Fibroblast of the aortic adventitia (primary cell): ENCODE measurements at places on chromosomes 7 and 10.

DNA sequence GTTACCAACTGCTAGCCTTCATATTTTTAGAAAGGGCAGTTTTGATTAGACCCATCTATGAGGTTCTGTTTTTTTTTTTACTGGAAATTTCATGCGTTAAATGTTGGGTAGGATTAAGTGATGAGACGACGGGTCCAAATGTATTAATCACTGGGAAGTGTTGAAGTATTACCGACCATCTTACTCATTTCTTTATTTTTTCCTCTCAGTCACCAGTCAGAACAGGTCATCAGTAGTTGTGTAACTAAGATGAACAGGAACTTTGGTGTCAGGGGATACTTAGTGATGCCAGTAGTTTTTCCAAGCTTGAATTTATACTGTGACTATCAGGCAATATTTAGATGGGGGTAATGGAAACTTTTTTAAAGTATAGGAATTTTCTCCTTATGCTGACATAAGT lies 14.2 kb downstream of the TFAM start:
- peak; percentile 13 for DNase-seq

DNA sequence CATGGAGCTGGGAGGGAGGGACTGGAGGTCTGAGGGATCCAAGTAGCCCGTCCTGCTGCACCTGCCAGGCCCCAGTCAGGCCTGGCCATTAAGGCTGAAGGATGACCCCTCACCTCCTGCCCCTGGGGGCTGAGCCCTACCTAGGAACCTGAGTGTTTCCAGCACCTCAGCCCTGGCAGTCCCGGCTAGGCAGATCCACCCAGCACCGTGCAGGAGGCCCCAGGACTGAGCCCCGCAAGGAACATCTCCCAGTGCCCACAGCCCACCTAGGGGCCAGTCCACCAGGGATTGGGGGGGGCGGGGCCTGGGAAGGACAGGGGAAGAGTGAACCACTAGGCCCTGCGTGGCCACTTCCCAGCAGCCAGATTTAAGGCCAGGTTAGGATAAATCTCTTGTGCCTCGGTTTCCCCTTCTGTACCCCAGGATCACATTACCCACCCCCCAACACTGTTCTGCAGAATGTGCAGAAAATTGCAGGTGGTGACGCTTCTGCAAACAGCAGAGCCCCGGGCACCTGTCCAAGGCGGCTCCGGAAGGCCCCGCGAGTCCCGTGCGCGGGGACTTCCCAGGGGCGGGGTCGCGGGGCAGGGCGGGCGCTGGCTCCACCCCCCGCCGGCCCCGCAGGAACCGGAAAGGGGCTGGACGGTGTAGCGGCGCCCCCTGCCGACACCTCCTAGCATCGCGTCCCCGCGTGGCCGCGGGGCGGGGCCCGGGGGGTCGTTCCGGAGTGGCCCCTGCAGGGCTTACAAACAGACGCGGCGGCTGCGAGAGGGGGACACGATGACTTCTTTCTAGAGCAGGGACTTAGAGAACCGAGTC lies 55.9 kb downstream of the PWWP2B start:
- DNase-seq = peak; percentile 62

GRCh38 chr10:18334116-18334867 lies 194.1 kb downstream of the CACNB2 start:
- peak; percentile 44 for DNase-seq

- DNase-seq = no peak
Observed at GRCh38 chr7:118492466-118492865, 268.0 kb downstream of the ANKRD7 start.

DNA sequence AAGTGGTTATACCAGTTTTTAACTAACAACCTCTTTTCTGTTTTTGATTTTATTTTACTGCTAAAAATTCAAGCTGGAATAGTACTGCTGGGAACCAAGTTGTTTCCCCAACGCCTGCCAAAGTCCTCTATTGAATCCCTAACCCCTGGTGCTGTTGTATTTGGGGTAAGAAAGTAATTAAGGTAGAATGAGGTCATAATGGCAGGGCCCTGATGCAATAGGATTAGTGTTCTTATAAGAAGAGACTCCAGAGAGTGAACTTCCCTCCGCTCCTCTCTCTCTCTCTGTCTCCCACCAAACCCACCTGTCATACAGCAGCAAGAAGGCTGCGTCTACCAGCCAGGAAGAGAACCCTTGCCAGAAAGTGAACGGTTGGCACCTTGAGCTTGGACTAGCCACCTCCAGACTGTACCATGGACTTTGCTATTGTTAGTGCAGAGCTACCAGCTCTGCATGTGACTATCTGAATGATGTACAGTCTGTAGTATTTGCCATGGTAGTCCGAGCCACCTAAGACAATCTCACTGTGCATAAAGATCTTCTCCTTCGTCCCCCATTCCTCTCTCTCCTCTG lies 86.5 kb upstream of the KLF6 start:
- DNase-seq = no peak

- no peak for DNase-seq
Observed at GRCh38 chr7:131538813-131539179, 17.6 kb downstream of the PODXL start.

GRCh38 chr10:113331961-113332360 lies 220.9 kb upstream of the HABP2 start:
- DNase-seq = no peak

- DNase-seq = no peak
Observed at GRCh38 chr10:117462816-117463544, 79.6 kb upstream of the EMX2 start.

- no peak for DNase-seq
Observed at GRCh38 chr7:142862351-142862750, 7.5 kb downstream of the EPHB6 start.

GRCh38 chr10:30379983-30380382 lies 30.9 kb upstream of the MTPAP start:
- DNase-seq = no peak

DNA sequence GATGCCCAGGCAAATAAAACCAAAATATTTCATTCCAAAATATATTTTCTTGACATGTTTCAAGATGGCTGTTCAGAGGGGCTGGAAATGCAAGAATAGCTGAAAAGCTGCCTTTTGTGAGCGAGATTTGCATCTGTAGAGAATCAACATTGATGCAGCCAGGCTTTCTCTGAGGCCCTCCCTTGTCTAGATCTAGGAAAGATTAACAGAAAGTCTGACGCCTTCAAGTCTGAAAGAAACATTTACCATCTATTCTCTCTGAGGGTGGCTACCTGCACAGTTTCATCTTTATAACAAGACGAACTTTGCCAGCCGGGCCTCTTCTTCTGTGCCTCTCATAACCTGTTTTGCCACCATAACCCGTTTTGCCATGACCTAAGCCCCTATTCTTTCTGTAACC lies 170.2 kb downstream of the AKR1D1 start:
- no peak for DNase-seq

- DNase-seq = peak; percentile 0
Observed at GRCh38 chr7:54179321-54180029, 362.7 kb upstream of the VSTM2A start.

DNA sequence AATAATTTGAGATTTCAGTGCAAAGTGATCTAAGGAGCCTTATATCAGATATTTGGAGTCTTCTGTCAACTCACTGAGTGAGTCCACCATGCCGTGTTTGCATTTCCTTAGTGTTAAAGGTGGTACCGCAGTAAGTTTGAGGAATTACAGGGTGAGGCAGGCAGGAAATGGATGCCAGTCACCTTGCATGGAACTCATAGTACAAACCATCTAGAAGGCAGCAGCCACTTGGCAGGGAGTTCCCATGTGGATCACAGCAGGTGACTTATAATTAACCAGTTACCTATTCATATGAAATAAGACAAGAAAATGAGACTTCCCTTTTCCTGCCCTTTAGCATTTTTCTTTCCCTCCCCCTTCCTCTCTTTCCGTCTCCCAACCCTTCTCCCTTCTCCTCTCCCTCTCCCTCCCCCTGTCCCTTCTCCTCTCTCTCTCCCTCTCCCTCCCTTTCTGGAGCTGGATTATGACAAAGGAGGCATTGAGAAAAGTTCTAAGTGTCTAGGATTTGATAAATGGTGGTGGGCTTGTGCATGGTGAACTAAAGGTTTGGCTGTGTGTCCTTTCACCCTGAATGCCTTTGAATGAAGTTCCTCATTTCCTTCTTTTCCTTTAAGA lies 94.1 kb downstream of the LRRC4 start:
- DNase-seq = no peak

DNA sequence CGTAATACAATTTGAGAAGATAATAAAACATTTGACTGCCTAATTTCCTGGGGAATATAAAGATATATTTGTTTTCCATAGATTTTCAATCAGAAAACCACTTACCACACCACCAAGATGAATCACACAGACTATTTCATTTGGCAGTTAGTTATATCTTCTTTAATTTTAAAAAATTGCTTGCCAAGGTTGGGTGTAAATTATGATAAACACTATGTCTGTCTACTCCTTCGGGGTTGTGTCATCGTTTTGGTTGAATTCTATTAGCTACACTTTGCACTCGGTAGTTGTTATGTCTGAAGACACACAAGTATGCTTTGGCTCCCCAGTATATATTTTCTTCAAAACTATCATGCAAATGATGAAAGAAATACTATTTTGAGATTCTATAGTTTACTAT lies 594.8 kb upstream of the SEMA3D start:
- peak; percentile 9 for DNase-seq

- DNase-seq = peak; percentile 89
Observed at GRCh38 chr10:59006511-59007306, 169.7 kb upstream of the PHYHIPL start.

DNA sequence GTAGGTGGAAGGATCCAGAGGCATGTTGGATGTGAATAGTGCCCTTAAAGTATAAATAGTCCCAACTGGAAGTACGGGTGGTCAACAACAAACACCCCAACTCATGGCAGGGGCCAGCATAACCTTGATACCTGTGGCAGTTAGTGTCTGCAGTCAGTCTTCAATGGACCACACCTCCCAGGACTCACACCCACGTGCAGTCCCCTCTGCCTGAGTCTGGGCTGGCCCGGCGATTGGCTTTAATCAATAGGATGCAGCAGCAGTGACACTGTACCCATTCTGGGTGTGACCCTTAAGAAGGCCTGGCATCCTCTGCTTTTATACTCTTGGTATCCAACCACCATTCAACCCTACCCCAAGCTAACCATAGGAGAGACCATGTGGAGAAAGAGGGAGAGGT lies 18.6 kb downstream of the DRGX start:
- DNase-seq = no peak

DNA sequence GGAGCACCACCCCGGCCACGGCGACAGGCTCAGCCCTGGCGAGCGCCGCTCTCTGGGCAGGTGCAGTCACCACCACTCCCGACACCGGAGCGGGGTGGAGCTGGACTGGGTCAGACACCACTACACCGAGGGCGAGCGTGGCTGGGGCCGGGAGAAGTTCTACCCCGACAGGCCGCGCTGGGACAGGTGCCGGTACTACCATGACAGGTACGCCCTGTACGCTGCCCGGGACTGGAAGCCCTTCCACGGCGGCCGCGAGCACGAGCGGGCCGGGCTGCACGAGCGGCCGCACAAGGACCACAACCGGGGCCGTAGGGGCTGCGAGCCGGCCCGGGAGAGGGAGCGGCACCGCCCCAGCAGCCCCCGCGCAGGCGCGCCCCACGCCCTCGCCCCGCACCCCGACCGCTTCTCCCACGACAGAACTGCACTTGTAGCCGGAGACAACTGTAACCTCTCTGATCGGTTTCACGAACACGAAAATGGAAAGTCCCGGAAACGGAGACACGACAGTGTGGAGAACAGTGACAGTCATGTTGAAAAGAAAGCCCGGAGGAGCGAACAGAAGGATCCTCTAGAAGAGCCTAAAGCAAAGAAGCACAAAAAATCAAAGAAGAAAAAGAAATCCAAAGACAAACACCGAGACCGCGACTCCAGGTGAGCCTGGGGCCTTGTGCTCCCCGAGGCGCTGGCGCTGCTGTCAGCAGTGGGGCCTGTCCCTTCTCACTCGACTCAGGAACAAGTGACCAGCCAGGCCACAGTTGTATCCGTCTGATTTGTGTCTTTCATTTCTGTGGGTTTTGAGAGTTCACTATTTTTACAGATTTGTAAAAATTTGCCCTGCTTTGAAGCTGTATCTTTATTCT lies 117.7 kb downstream of the CYTH3 start:
- DNase-seq = no peak

GRCh38 chr10:55746002-55746401 lies 615.1 kb downstream of the ZWINT start:
- no peak for DNase-seq

GRCh38 chr7:81514546-81514945 lies 255.3 kb downstream of the HGF start:
- DNase-seq = no peak

DNA sequence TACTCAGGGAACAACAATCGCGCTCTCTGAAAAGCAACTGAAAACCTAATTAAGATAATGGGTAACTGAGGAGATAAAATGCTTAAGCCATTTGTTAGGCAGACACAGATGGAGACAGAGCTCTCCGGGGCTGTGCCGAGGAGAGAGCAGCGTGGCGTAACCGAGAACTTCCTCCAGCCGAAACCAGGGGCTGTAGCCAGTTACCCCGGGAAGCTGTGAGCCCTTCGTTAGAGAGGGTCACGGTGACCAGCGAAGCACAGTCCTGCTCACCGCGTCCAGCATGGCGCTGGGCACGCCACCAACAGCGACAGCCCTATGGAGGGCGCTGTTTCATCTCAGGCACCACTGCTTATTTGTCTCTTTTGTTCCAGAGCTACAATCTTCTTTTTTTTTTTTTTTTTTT lies 16.1 kb downstream of the PAPOLB start:
- DNase-seq = peak; percentile 20

DNA sequence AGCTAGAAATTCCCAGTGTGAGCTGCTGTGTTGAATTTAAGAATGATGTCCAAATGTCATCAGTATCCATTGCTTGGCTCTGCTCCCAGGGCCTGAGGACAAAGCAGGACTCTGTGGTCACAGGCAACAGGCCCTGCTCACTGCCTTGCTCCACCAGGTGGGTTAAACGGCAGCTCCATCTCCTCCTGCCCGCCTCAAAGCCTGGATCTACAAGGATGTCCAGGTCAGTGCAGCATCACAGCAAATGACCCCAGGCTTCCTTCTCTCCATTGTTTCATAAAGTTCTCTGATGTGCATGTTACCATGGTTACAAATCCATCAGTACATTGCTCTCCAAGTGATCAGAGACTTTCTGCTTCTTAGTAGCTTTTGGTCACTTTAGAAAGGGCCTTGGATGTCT lies 322.0 kb upstream of the ZNF32 start:
- DNase-seq = no peak

DNA sequence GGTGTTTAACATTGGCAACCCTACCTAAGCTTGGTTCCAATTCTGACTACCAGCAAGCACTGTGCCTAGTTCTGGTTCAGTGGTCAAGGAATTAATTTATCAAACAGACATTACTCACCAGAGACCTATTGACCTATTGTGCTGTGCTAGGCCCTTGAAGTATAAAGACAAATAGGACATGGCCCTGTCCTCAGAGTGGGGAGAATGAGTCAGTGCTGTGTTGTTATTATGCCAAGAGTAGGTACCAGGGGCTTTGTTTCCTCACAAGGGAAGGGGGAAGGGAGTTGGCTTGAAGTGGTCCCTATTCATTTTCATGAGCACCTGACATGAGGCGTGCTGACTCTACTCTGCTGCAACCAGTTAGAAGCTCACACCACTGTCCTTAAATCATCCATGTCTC lies 62.6 kb upstream of the PLPP4 start:
- no peak for DNase-seq

DNA sequence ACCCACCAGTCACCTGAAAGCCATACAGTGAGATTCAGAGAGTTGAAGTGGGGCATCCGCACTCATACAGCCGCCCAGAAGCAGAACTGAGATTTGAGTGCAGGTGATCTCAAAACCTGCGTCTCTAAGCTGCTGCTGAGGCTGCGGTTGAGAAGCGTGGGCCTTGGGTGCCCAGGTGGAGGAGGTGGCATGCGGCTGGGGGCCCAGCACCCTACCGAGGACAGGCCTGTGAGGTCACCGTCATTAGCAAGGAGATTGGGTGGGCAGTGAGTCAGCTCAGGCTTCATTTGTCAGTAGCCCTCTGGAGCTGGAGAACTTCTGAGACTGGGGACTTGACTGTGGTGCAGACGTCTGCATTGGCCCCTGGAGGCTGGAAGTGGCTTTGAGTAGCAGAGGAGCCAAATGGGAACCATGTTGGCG lies 29.8 kb downstream of the ZMIZ1 start:
- no peak for DNase-seq
